Activated T-helper 1 cell treated with anti-CD3 and anti-CD28 coated beads, Interleukin-2, amount 50 U/mL, for 16 hours (primary cell): ENCODE measurements at places on chromosomes 1 and 21.

GRCh38 chr1:61432616-61433388 lies 292.1 kb downstream of the TM2D1 start:
- no peak for DNase-seq

DNA sequence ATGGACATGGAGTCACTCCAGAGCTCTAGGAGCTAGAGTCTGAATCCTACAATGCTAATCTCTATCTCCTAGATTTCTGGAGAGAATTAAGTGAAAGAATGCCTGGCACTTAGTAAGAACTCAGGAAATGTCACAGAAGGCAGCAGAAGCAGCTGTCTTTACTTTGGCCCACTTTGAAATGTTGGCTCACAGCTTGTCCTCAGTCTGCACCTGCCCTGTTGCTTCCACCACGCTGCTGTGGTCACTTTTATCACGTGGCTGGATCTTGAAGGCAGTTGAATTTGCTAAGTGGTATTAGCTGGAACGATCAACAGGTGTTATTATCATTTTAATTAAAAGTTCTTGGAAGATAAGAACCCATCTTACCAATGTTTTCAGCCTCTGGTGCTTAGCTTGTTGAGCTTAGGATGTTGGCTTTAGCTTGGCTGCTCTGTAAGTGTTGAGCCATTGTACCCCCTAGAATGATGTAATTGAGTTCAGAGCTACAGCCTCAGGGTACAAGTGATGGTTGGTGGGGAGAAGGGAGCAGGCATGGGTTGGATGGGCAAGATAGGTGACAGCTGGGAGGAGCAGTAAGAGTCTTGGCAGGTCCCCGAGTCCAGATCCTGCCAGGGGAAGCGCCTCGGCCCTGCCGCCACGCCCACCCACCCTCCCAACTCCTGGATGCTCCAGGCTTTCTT lies 41.9 kb upstream of the EPS8L3 start:
- no peak for DNase-seq

DNA sequence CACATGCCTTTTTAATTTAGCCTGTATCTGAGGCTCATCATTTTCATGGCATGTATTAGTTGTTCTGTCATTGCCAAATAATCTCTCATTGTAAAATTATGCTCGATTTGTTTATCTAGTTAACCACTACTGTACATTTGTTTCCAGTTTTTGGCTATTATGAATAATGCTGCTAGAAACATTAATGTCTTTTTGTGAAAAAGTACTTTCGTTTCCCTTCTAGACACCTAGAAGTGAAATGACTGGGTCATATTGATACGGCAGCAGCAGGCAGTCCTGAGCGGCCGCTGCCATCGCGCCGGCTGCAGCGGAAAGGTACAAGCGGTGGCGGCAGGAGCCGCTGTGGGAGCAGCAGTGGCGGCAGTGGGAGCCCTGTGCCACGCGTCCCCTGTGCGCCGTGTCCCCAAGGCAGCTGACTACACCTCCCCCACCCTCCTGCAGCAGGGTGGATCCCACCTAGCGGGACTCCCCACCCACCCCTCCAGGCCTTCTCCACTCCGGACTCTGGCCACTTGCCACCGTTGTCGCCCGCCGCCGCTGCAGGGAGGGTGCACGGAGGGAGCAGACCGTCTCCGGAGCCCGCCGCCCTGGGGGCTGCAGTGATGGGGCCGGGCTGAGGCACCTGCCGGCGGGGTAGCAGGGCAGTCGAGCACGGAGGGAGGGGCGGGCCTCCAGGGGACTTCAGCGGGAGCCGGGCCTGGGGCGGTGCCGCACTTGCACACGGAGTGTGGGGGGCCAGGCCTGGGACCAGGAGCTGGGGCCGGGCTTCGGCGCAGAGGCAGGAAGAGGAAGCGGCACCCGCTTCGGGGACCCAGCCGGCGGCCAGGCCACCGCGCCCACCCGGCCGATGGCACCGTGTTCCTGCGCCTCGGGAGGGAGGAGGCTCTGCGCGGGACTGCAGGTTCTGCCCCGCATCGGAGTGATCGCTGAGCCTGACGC lies 66.8 kb upstream of the RGS7 start:
- no peak for DNase-seq

GRCh38 chr1:67399199-67399993 lies 30.8 kb downstream of the SERBP1 start:
- DNase-seq = no peak

DNA sequence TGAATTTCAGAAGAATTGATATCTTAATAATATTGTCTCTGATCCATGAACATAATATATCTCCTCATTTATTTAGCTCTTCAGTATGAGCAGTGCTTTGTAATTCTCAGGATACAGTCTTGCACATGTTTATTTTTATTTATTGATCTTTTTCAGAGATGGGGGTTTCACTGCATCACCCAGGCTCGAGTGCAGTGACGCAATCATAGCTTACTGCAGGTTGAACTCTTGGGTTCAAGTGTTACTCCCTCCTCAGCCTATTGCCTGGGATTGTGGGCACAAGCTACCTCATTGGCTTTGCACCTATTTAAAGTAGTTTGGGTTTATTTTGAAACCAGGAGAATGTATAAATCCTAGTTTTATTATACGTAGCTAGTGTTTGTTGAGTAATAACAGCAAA lies 4.7 kb downstream of the RPS6KC1 start:
- no peak for DNase-seq

DNA sequence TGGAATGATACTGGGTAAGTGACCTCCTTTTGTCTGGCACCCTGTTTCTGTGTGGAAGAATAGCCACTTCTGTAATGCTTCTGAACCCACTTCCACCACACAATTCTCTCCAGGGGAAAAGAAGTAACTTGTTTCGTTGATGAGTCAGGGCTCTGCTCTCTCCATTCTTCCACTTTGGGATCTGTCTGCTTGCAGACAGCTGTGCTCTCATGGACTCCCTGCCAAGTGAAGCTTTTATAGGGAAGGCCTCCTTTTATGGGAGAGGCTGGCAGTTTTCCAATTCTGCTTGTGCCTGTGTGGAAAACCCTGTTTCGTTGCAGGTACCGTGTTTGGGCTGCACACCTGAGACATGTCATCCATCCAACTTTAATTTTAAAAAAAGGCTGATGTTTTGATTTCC lies 130.7 kb downstream of the GIPC2 start:
- no peak for DNase-seq

- no peak for DNase-seq
Observed at GRCh38 chr1:37905727-37906126, 41.1 kb downstream of the INPP5B start.

DNA sequence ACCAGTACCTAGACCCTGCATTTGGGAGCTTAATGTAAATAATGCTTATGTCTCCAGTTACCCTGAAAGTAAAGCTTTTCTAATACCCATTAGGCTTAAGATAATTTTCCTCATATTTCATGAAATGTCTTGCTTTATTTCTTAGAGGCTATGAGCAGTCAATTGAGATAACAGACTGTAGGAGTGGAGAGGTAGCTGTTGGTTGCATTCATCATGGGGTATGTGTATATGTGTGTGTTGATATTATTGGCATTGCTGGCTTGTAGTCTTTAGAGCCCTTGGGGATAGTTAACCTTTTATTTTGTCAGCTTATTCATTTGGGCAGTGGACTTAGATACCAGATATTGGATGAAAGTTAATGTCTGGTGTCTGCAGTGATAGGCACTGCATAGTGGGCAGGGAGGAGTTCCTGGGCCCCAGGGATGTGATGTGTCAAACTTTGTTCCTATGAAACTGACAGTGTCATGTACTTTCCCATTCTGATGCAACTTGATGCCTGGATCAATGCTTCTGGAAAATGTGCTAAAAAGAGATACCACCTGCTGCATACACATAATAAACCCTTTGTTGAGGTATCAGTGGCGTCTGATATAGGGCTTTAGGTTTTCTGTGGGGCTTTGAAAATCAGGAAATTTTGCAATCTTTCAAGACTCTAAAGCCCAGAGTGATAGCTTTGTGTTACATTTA lies 83.9 kb downstream of the MAST2 start:
- DNase-seq = no peak

GRCh38 chr1:85992791-85993190 lies 163.8 kb downstream of the COL24A1 start:
- DNase-seq = no peak

GRCh38 chr1:10898921-10899320 lies 102.5 kb upstream of the CASZ1 start:
- no peak for DNase-seq
